Fibroblast of the conjunctiva (primary cell): ENCODE measurements at places on chromosomes 4 and X.

- no peak for DNase-seq
These were observed 1453.3 kb downstream of the PCDH18 start for GRCh38 chr4:136078976-136079375.

GRCh38 chrX:154032653-154033052 lies 13.0 kb upstream of the IRAK1 start:
- DNase-seq, result no peak

GRCh38 chr4:172061204-172061603 lies 248.0 kb downstream of the GALNTL6 start:
- DNase-seq, result no peak

GRCh38 chrX:22424919-22425318 lies 152.2 kb downstream of the CBLL2 start:
- DNase-seq, result no peak

- no peak for DNase-seq
These were observed 69.5 kb downstream of the WFS1 start for GRCh38 chr4:6338951-6339817.

- DNase-seq, result no peak
These were observed 164.0 kb downstream of the STK32B start for GRCh38 chr4:5215321-5215720.

DNA sequence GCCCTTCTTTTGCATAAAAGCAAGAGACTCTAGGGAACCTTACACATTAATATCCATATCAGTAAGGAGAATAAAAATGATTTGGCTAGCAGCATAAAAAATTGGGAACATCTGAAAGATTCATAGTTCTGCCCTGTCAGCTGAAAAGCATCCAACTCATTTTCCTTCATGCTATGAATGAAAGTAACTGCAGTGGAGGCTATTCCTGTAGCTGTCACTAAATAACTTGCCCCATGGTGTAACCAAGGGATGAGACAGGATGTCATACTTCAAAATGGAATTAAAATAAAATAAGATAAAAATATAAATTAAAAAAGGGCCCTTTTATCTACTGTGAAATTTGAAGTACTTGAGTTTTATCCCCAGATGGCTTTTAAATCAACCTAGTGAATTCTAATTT lies 878.8 kb downstream of the C4orf33 start:
- no peak for DNase-seq

DNA sequence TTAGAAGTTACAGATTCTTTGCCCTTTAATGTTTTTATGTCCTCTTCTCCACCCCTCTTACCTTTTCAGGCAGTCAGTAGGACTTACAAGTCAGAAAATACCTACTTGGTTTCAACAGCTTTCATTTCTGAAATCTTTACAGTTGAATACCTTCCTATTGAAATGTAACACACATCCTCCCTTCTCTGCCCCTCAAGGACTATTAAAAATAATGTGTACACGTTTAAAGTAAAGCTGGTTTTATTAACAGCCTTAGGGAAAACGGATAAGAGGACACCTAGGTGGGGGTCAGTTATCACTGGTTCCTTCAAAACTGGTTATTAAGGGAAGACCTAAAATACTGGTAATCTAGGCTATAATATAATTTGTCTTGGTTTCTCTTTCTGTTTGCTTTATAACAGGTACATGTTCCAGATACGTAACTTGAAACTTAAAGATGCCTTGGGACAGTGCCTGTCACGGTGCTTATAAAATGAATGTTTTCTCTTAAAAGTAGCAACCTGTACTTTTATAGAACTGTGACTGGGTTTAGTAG lies 1.8 kb downstream of the CCSER1 start:
- no peak for DNase-seq

DNA sequence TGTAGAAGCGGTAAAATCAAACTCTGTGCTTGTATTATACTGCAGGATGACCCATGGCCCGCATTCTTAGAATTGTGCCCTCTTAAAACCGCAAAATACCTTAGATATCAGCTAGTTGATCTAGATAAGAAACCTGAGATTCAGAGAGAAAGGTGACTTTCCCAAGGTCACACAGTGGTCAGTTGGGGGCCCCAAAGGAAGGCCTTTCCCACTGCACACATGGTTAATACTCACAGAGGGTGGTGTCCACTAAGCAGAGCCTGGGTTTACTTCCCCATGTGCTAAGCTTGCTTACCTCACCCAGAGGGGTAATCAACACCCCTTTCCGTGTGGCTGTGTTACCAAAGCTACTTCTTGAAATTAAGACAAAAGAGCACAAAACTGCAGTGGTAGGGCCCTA lies 66.3 kb downstream of the RBM47 start:
- DNase-seq, result no peak

- no peak for DNase-seq
These were observed 22.3 kb downstream of the PJA1 start for GRCh38 chrX:69142788-69143469.

- DNase-seq, result no peak
These were observed 34.2 kb downstream of the TAPT1 start for GRCh38 chr4:16192057-16192456.

GRCh38 chrX:134868771-134869495 lies 121.9 kb upstream of the SMIM10 start:
- DNase-seq, result peak; percentile 16

GRCh38 chr4:184729946-184730345 lies 4.0 kb downstream of the CENPU start:
- DNase-seq, result no peak

DNA sequence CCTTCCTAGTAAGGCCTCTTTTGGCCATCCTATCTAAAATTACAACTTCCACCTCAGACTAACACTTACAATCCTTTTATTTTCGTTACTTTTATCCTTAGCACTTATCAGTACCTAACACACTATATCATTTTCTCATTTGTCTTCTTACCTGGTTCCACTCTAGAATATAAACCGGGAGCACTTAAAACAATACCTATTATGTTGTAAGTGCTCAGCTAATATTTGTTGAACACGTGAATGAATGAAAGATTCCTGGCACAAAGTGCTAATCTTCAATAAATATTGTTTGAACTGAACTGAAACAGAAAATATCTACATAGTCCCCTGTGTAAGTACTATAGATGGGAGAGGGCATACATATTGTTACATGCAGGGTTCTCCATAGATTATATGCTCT lies 14.4 kb downstream of the MGARP start:
- no peak for DNase-seq

GRCh38 chr4:95129821-95130311 lies 372.1 kb downstream of the BMPR1B start:
- peak; percentile 98 for DNase-seq

DNA sequence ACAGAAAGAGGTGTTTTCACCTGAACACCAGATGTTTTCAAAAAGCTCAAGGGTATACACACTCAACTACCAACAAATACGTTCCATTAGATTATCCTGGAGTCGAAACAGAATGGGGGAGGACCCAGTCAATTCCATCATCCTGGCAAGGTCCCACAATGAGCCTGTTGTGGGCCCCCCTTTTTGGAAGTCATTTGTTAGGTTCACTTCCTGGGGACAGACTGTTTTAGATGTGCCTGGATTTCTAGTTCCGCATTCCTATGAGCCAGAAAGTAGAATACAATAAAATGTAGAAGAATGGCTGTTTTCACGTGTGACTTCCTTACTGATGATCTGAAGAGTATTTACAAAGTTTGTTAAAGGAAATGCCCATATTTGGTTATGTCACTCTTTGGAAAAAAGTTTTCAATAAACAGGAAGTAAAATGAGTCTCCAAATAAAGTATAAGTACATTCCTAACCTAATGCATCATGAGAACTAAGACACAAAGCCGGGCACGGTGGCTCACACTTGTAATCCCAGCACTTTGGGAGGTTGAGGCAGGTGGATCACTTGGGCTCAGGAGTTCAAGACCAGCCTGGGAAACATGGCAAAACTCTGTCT lies 192.5 kb downstream of the MAML3 start:
- no peak for DNase-seq

DNA sequence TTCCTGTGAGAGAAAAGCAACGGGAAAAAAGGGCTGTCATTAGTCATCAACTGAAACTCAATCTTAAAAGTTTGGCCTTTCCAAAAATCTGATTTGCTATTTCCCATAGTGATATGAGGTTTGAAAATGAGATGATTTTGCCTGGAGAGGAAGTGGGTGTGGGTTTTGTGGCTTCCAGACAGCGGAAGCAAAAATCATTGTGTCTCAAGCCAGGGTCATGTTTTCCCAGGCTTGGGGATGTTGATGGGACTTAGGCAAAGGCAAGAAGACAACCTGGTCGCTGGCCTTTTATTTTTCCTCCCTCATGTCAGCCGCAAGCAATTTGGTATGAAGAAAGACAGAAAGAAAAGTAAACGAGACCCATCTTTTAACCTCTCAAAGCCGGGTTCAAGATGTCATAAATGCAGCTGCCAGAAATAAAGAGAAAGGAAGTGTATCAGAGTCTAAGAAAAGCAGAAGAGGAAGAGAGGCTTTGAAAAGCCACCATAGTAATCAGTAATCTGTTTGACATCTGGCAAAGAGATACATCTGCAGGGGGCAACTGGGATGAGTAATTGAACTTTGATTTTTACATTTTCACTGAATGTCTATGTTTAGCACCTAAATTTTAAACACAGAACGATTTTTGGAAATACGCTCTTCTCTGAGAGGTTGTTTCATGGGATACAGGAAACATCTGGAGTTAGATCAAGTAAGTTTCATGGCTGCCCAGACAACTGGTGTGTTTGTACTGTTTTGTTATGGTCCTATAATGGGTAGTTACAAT lies 521.6 kb upstream of the SLIT2 start:
- DNase-seq, result no peak

DNA sequence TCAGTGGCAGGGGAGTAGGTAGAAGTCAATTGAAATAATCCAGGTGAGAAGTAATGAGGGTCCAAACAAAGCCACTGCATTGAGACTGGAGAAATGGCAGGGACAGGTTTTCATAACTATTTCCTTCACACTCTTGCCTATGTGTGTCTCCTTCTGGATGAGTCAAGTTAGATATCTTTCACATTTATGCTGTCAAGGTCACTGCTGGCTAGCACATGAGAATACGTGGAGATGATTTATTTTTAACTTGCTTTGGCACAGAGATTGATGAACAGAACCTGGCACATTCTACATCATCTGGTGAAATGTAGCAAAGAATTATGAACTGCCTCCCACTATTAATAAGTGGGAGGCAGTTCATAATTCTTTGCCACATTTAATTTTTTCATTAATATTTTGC lies 66.7 kb upstream of the BOD1L1 start:
- DNase-seq, result no peak

- no peak for DNase-seq
These were observed 273.6 kb downstream of the FBXO8 start for GRCh38 chr4:174009686-174010451.

DNA sequence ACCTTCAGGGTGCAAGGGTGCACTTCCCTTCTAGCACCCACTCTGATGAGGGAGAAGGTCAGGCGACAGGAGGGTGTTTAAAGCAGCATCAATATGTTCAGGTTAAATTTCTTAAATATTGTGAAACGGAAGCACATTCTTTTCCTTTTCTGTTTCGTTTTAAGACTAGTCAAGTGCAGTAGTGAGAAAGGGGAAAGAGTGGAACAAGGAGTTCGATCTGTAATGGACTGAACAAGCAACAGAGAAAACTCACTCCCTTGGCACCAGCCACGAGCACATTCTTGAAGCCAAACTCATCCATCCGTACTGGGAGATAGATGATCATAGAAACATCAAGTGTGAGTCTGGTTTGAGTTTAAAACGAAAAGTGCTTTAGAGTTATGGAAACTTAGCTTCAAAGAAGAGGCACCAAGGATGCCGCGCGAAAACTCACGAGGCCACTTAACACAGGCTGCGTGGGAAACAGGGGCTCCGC lies 815 bp downstream of the FAM53A start:
- peak; percentile 80 for DNase-seq

DNA sequence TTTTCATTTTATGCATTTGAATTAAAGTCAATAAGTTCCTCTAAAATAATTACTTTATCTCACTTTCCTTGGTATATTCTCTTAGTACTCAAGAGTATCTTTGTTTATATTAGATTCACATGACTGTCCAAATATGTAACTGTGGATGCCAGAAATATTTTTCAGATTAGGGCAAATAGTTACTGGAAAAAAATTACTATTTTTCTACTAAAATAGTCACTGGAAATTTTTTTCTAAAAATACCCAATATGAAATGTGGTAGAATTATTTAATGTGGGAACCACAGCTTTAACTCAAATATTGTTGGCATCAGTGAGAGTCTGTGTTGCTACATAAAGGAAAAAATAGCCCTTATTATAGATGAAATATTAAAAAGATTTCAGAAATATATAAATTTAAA lies 70.4 kb upstream of the NMU start:
- DNase-seq, result no peak

DNA sequence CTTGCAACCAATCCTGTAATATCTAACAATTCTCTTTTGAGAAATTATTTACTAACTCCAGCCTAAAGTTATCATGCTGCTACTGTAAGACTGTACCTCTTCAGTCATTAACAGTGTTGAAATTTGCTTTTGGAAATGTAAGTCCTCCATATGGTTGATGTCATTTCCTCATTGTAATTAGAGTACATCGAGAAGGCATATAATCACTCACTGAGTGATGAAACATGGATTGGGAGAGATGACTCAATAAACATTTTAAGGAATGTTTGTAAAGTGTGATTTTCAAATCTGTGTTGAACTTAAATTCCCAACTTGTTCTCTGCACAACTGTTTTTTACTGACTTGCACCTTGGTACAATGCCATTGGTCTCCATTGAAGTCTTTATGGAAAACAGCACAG lies 61.2 kb downstream of the HMGB2 start:
- DNase-seq, result no peak

DNA sequence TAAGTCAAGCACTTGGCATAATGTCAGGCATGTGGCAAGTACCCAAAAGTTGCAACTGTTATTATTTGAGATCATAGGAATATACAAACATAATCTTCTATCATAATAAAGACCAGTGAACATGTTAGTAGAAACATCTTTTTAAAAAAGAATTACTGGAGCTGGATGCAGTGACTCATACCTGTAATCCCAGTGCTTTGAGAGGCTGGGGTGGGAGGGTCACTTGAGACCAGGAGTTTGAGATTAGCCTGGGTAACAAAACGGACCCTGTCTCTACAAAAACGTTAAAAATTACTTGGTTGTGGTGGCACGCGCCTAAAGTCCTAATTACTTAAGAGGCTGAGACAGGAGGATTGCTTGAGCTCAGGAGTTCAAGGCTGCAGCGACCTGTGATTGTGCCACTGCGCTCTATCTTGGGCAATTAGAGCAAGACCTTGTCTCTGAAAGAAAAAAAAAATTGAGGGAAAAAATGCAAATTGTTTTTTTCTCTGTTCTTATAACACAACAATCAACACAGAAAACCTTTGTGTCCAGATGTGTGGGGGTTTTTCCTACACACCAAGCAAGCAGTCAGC lies 284.3 kb downstream of the ARHGAP10 start:
- DNase-seq, result no peak

DNA sequence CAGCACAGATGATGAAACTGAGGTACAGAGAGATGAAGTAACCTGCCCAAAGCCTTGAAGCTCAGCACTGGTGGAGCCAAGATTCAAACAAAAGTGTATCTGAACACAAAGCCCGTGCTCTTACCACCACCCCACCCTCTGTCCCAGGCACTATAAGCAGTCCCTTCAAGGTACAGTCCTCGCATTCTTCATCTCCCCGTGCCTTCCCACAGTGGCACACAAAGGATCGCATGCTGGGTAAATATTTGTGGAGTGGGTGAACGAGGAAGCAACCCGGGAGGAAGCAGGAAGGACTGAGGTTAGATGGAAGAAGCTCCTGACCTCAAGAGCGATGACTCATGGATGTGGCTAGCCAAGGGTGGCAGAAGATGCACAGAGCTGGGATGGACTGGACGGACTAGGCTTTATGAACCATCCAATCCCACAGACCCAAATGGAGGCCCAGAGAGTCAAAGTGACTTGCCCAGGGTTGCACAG lies 18.4 kb downstream of the IQSEC2 start:
- no peak for DNase-seq
